ENCODE measurements at places on chromosomes 4 and X. TPM values are rescaled to one million over a fixed set of nuclear protein-coding genes. Genes with fewer than 3 reads are reported as not detected.

GRCh38 chrX:24285082-24285481 is 28.8 kb downstream of the SUPT20HL2 start:
- no peak for DNase-seq
- H3K4me1 ChIP-seq = no peaks in the 10 kb centered on the region
- no peaks in the 10 kb centered on the region for H3K36me3 ChIP-seq
- H3K4me3 ChIP-seq = no peak overlapping the region
- peaks cover 9% of the 10 kb centered on the region for H3K27me3 ChIP-seq

GRCh38 chr4:32684160-32684559 is 1964.0 kb downstream of the PCDH7 start:
- H3K4me3 ChIP-seq = no peak overlapping the region
- H3K27ac ChIP-seq = no peak overlapping the region
- DNase-seq = no peak
- no peaks in the 10 kb centered on the region for H3K4me1 ChIP-seq
- no peaks in the 10 kb centered on the region for H3K36me3 ChIP-seq

GRCh38 chr4:88826771-88827170 is 129.1 kb upstream of the NAP1L5 start:
- peaks cover 18% of the 10 kb centered on the region for H3K4me1 ChIP-seq
- H3K27ac ChIP-seq = no peak overlapping the region
- no peaks in the 10 kb centered on the region for H3K36me3 ChIP-seq
- no peak overlapping the region for H3K4me3 ChIP-seq

DNA sequence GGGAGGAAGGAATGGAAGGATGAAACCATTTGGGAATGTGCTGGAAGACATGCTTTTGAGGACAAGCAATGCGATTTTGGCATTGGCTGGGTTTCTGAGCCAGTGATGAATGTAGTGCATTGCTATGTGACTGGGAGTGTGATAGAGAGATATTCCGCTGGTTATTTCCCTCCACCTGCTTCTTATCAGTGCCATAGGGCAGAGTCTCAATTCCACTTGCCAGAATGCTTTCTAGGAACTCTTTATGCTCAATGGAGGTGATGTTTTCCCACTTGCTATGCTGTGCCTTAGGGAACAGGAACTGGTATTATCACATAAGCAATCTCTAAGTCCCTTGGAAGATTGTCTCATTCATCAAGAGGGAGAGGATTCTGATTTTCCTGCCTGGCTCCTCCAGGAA is 28.0 kb downstream of the TBL1X start:
- no peak overlapping the region for H3K27ac ChIP-seq
- no peaks in the 10 kb centered on the region for H3K27me3 ChIP-seq
- peaks cover 6% of the 10 kb centered on the region for H3K4me1 ChIP-seq
- peaks cover 12% of the 10 kb centered on the region for H3K36me3 ChIP-seq
- no peak overlapping the region for H3K4me3 ChIP-seq
- no peak for DNase-seq

GRCh38 chrX:47222751-47223350 is 4.4 kb downstream of the CDK16 start:
- H3K27me3 ChIP-seq = no peaks in the 10 kb centered on the region
- no peak overlapping the region for H3K4me3 ChIP-seq
- H3K36me3 ChIP-seq = peaks cover 39% of the 10 kb centered on the region

GRCh38 chr4:106314960-106315359 is 1.0 kb downstream of the TBCK start:
- H3K36me3 ChIP-seq = peaks cover 3% of the 10 kb centered on the region
- H3K4me1 ChIP-seq = peaks cover 23% of the 10 kb centered on the region
- peak overlapping the region; percentile 87 for H3K27ac ChIP-seq

GRCh38 chrX:11059933-11060332 is 51.2 kb upstream of the HCCS start:
- no peak overlapping the region for H3K27ac ChIP-seq
- H3K4me1 ChIP-seq = no peaks in the 10 kb centered on the region
- no peaks in the 10 kb centered on the region for H3K27me3 ChIP-seq

DNA sequence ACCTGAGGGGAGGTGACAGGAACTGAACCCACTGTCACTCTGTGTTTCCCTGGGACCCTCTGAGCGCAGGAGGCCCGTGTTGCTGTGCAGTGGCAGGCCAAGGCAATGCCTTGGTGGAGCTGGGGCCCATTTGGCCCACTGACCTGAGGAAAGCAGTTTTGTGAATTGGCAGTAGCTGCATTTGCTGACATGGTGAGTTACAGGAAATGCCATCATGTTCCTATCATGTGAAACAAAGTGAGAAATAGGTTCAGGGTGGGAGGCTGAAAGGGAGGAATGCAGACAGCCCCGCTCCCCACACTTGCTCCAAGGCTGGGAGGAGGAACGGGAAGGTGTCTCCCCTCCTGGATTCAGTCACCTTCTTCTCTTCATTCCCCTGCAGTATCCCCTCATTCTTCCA is 146.1 kb downstream of the PTTG2 start:
- H3K4me3 ChIP-seq = no peak overlapping the region
- DNase-seq = no peak
- H3K36me3 ChIP-seq = peaks cover 44% of the 10 kb centered on the region
- no peak overlapping the region for H3K27ac ChIP-seq
- H3K27me3 ChIP-seq = no peaks in the 10 kb centered on the region
- peaks cover 10% of the 10 kb centered on the region for H3K4me1 ChIP-seq

GRCh38 chrX:10240918-10241317 is 84.1 kb downstream of the CLCN4 start:
- H3K27me3 ChIP-seq = no peaks in the 10 kb centered on the region
- H3K27ac ChIP-seq = no peak overlapping the region
- H3K36me3 ChIP-seq = no peaks in the 10 kb centered on the region
- H3K4me1 ChIP-seq = no peaks in the 10 kb centered on the region
- H3K4me3 ChIP-seq = no peak overlapping the region

DNA sequence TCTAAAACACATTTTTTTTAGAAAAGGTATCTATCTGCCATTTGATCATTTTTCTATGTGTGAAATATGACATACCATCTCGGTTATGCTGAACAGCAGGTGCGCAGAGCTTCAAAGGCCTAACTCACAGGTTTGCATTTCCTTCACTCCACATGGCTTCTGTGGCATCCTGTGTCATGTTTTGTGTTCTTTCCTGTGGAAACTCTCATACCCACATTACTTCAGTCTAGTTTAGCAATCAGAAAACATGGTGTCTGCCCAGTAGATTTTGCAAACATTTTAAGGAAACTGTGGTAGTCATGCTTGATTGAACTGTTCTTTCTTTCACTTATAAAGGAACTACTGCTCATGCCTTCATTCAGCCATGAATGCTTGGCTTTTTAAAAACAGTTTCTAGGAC is 11.3 kb upstream of the ARAP2 start:
- no peaks in the 10 kb centered on the region for H3K27me3 ChIP-seq
- H3K4me1 ChIP-seq = peaks cover 28% of the 10 kb centered on the region
- peak overlapping the region; percentile 70 for H3K4me3 ChIP-seq
- peak overlapping the region; percentile 91 for H3K27ac ChIP-seq
- DNase-seq = peak; percentile 91

DNA sequence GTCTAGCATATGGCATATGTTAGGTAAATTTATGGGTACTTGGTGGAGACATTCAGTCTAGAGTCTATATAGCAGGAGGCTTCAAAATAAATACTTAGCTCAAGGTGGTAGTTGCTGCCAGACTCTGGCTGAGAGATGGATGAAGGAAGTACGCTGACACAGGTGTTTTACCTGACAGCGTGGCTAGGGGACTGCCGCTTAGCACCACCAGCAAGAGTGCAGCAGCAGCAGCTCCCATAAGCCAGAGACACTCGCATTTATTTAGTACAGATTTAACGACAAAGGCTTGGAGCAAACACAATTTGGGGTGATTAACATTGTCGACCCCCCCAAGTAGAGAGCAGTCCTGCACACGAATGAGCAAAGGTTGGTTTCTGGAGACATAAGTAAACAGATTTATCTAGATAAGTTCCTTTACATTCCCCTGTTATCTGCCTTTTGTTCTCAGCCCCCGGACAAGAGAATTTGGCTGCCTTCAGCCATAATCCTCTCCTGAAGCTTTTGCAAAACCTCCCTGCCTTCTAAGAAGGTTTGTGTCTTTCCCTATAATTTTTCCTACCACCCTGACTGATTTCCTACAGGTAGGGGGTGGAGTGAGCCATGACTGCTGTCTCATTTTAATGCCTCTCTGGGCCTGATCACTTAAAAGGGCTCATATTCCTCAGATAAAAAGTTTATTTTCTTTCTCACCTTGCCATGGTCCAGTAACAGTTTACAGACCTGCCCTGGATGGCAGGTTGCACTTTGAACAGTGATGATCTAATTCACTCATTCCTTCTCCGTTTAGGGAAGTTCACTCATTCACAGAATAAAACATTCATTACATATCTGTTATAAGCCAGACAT is 64.6 kb downstream of the RHOH start:
- H3K27ac ChIP-seq = no peak overlapping the region
- no peak overlapping the region for H3K4me3 ChIP-seq
- no peaks in the 10 kb centered on the region for H3K27me3 ChIP-seq
- H3K4me1 ChIP-seq = peaks cover 42% of the 10 kb centered on the region
- DNase-seq = no peak

DNA sequence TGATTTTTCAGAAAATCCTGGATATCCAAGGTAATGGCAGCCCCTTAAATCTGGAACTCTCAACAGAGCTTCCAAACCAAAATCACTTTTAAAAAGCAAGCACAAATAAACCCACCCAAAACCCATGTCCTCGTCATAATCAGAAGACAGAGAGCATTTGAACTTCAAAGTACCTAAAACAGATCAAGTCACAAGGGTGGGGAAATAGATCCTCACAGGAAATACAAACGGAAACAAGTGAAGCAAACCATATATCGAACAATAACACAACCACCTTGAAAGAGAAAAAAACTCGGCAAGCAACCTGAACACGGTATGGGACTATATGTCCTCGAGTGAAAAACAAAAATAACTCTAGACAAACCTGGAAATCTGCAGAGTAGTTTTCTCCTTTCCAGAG is 15.9 kb upstream of the CCNQ start:
- peaks cover 7% of the 10 kb centered on the region for H3K4me1 ChIP-seq
- H3K4me3 ChIP-seq = no peak overlapping the region
- H3K27ac ChIP-seq = no peak overlapping the region

DNA sequence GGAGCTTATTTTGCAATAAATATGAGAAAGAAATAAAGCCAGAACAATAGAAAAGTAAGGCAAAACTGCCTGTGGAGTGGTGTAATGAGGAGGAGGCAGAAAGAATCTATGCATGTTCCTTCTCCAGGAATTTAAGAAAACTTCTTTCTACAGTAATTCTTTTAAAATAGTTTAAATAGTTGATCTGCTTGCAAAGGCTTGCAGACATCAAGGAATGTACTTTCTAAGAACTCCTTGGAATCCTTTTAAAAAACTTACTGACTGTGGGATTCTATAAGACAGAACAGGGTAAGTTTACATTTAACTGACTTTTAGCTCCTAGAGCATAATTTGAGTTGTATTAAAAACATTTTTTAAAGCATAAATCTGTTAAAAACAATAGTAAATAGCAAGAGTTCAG is 63.2 kb upstream of the ALB start:
- H3K4me3 ChIP-seq = no peak overlapping the region
- peaks cover 3% of the 10 kb centered on the region for H3K27me3 ChIP-seq
- no peaks in the 10 kb centered on the region for H3K4me1 ChIP-seq

- H3K4me3 ChIP-seq = no peak overlapping the region
- peaks cover 19% of the 10 kb centered on the region for H3K4me1 ChIP-seq
- no peak overlapping the region for H3K27ac ChIP-seq
- peaks cover 31% of the 10 kb centered on the region for H3K27me3 ChIP-seq
- DNase-seq = no peak
Measured at GRCh38 chrX:72139538-72139937, 7.8 kb upstream of the RTL5 start.

DNA sequence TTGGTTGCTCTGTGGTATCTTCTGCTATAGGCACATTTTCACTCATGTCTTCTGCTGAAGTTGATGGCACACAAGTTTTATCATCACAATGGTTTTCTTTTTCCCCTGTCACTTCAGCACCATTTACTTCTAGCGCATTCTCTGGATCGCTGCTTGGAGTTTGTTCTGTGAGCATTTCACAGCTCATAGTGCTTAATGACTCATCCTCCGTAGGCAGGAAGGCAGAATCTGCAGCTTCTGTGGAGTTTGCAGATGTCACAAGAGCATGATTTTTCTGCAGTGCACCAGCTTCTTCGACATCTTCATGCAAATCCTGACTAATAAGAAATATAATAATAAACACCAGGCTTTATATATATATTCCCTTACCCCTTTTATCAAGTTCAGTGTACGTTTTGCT is 83.6 kb downstream of the CHM start:
- no peak for DNase-seq
- no peaks in the 10 kb centered on the region for H3K27me3 ChIP-seq
- no peaks in the 10 kb centered on the region for H3K4me1 ChIP-seq
- H3K36me3 ChIP-seq = peaks cover 2% of the 10 kb centered on the region
- no peak overlapping the region for H3K4me3 ChIP-seq

DNA sequence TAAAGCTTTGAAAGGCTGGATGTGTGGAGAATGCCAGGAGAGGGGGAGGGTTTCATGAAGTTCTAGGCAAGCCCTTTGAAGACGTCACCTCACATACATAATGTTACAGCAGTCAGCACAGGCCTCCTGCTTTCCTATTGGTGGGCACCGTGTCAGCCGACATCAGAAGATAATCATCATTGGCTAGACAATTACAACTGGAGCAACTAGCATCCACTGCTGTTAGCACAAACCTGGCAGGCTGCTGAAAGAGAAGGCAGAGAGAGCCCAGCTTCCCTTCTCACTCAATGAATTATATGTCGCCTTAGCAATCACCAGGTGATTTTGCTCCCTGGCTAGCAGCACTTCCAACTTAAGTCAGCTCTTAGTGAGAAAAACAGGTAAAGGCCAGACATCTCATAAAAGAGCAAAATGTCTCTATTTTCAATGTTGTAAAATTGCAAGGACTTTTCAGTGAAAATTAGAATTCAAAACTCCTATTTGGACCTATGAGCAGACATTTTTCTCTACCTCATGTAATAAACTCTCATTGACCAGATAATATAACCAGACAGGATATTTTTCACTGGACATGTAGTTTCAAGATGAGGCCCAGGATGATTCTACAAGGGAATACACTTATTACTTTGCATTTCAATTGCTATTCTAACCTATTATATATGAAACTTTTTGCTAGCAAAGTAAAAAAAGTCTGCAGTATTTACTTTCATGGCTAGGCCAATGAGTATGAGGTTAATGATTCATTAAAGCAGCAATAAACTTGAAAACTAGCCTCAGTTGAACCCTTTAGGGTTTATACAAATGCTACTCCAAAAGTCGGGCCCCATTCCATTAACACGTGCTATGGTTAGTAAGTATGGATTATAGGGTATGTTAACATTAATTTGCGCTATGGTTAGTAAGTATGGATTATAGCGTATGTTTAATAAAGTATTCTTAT is 4.3 kb downstream of the ELOVL6 start:
- peaks cover 34% of the 10 kb centered on the region for H3K4me1 ChIP-seq
- peak overlapping the region; percentile 62 for H3K4me3 ChIP-seq
- H3K27me3 ChIP-seq = no peaks in the 10 kb centered on the region
- peak; percentile 94 for DNase-seq
- H3K27ac ChIP-seq = peak overlapping the region; percentile 87

Gene FRMD7
- total RNA-seq = not detected

Gene NELFA
- 51.1 TPM for total RNA-seq

Gene UGT8
- total RNA-seq = not detected

Gene ATOH1
- total RNA-seq = not detected
